ENCODE measurements at places on chromosomes 1 and 21.
A peak's percentile ranks its signal among the peaks of the same experiment; 100 is the strongest.

DNA sequence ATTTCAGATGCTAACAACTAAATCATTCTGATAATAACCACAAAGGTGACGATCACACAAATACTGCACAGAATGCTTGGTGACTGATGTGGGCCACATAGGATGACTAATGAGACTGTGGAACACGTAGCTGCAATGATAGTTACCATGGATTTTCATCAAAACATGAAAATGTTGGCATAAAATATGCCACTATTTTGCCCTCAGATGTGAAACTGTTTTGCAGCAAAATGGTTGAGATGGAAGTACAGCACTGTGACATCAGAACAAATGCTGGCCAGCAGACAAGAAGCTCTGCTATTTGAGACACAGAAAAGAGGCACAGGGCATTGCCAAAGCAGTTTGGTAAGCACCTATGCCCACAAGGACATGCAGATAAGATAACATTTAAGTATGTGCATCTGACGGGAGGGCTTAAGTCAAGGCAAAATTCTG is 83.8 kb downstream of the NIBAN1 start:
- DNase-seq = no peak

GRCh38 chr1:27572679-27573426 is 31.1 kb downstream of the AHDC1 start:
- DNase-seq = no peak

DNA sequence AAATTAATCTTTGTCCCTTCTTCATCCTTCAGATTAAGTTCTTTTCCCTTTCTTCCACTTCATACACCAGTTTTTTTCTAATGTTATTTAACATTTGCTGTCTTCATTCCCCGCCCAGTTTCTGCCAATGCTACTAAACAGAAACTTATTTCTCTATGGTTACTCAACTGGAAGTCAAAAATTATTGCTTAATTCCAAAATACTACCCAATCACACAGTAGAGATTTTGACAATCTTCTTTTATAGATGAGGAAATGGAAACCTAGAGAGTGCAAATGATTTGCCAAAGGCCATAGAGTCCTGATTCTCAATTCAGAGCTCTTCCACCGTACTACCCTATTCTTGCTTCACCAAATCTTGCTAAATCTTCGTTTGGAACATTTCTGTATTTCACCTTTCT is 58.1 kb upstream of the SH3GLB1 start:
- no peak for DNase-seq

GRCh38 chr1:15207031-15207828 is 39.8 kb upstream of the FHAD1 start:
- DNase-seq = no peak

- peak; percentile 45 for DNase-seq
These were observed 39.6 kb upstream of the LDLRAP1 start for GRCh38 chr1:25503551-25504426.

DNA sequence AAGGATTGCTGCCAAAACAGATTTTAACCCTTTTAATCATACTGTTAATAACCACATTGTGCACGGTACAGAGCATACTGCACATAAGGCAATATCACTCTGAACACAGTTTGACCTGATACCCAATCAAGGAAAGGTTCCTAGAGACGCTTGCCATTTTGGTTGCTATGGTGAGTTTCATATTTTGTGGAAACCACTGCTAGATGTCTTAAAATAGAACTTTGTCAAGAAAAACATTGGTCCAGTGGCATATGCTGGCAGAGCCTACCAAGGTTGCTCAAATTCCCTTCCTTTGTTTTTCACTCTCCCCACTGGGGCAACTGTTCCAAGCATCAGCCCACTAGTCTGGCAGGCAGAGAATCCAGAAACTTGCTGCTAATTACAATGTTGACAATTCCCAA is 114.8 kb upstream of the DPYD start:
- DNase-seq = no peak

DNA sequence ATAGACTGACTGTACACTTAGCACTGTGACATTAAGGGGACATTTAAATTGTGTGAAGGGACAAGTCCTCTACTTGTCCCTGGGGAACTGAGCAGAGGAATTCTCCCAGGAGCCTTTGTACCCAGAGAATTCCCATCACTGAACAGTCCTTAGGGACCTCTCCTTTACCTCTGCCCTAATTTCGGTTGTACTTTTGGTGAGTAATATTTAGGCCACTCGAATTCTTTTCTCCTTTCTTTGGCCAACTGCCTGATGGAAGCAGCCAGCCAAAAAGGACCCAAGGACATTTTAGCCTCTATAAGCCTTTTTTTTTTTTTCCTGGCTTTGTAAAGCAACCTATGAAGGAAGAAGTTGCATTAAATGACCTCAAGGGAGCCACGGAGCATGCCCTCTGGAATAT is 71.5 kb downstream of the NR5A2 start:
- DNase-seq = no peak

GRCh38 chr1:230794431-230794830 is 47.2 kb downstream of the CAPN9 start:
- no peak for DNase-seq

DNA sequence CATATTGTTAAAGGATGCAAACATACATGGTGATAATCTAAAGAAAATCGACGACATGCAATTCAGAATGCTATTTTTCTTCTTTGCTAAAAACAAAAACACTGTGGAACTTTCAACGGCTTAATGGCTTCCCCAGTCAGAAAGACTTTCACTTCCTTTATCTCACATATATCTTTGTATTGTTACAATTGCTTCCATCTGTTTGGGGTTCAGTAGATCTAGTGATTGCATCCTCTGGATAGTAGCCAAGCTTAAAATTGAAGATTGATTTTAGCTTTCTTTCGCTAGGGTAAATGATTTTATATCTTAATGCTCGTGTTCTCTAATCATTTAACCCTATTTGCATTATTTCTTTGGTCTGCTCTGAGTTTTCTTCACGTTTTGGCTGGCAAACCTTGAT is 31.8 kb upstream of the ADAMTS1 start:
- no peak for DNase-seq

DNA sequence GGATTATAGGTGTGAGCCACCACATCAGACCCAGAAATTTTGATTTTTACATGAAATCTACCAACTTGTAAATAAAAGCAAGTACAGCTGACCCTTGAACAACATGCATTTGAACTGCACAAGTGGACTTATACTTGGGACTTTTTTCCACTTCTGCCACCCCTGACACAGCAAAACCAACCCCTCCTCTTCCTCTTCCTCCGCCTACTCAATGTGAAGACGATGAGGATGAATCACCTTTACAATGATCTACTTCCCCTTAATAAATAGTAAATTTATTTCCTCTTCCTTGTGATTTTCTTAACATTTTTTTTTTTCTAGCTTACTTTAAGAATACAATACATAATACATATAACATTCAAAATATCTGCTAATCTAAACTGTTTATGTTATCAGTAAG is 17.5 kb upstream of the YRDC start:
- DNase-seq = no peak

- peak; percentile 20 for DNase-seq
These were observed 123.9 kb downstream of the PTBP2 start for GRCh38 chr1:96845464-96845863.

DNA sequence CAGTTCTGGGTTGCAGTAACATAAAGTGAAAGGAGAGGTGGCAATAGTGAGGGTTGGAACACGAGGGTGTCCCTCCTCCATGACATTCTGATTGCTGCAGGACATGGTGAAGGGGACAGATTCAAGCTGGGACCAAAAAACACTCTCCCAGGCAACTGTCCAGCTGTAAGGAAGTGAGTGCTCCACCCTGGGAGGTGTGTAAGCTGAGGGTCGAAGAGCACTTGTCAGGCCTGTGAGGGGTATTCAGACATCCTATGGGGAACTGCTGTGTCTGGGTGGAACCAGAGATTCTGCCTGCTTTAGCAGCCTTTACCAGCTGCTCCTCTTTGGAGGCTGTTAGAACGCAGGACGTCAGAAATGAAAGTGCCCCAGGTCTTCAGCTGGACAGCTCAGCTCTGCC is 212.1 kb downstream of the TRABD2B start:
- no peak for DNase-seq

GRCh38 chr1:192545896-192546521 is 29.6 kb upstream of the RGS1 start:
- no peak for DNase-seq

DNA sequence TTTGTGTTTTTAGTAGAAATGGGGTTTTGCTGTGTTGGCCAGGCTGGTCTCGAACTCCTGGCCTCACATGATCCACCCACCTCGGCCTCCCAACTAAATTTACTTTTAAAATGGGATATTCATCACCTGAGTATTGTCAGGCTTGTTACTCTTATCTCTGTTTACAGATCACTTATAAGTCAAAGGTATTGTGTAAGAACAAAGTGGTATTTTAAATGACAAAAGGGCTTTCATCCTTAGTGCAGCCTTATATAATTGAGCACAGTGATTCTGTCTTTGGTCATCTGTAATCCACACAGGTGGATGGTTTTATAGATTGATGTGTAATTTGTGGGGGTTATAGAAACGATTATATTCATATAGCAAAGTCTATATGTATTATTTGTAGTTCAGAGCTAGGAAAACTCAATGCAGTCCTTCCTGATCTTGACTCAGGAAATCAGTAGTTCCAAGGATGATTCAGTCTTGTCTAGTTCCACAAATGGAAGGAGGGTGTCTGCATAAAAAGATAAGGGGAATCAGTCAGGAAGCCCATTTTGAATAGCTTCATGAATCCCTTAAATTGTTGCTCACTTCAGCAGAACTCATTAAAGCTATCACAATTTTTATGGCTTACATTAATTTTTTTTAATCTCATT is 34.6 kb downstream of the STXBP3 start:
- no peak for DNase-seq
